ENCODE measurements at places on chromosomes 3 and 15.

DNA sequence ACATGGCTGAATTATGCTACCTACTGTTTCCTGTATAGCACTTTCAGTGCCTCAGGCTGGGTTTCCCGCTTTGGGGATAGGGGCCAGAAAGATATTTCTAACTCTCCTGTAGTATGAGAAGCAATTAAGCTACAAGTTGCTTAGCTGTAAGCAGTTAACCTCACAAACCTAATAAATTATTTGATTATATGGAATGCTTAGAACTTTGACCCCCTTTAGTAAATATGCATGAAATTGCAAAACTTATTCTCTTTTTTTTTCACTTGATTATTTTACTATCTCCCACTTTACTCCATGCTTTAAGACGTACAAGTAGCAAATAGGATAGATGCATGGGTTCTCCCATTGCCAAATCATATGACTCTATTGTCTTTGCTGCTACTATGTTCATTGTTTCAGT, 27.5 kb upstream of the CHMP2B start:
- no peak for DNase-seq

GRCh38 chr15:64854041-64854440, 12.3 kb downstream of the PLEKHO2 start:
- no peak for DNase-seq

GRCh38 chr15:21261965-21262850, 178.1 kb downstream of the POTEB3 start:
- DNase-seq, result no peak

DNA sequence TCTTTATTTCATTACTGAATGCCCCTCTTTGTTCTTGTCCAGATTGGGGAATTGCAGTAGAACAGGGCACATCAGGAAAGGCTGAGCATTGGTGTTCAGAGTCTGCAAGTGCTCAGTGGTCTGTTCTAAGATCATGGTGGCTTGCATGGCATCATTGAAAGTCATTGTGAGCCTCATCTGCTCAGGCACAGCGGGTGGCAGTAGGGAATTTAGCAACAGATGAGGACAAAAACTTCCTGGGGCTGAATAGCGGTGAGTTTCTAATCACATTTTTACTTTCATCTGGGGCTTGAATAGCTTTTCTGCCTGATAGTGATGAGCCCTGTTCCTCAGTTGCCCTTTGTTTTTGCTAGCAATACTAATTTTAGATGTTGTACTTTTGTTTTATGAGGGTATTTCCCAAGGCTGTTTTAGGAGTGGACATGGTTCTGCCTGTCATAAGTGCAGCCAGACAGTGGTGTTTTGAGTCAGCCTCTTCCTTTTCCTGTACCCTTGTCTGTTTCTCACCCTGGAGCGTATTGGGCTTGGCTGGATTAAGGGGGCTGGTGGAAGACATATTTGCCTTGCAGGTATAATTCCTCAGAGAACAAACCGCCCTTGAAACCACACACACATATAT, 127.2 kb upstream of the IL12A start:
- no peak for DNase-seq

- DNase-seq, result peak; percentile 86
Measured at GRCh38 chr3:21435871-21436270, 315.1 kb downstream of the ZNF385D start.

Measured in AG09309 (cell line).